ENCODE measurements at places on chromosomes 1 and 21.

DNA sequence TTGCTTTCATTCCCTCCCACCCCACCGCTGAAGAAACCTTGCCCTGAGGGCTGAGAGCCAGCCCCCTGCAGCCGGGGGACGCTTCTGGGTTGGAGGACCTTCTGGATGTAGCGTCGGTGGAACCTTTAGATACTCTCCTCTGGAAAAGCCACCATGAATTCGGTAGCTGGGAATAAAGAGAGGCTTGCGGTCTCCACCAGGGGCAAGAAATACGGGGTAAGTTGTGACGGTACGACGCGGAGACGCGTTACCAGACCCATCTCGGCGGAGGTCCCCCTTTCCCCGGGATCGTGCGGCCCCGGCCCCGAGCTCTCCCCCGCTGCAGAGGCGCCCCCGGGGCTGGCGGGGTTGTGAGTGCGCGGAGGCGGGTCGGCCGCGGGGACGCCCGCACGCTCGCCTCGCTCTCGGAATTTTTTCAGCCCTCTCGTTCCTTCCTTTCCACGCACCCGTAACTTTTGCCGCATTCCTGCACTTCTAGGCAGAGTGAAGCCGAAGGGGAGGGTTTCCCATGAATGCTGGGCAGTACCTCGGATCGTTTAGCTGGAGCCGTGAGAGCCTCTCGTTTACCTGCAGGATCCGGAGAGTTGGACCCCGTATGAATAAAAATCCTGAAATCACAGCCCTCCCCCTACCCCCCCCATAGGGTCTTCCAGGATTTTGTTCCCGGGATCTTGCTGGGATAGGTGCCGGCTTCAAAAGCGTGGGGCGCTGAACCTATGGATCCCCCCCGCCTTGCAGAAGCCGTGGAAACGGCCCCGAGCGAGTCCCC lies 671 bp downstream of the KIF26B start:
- DNase-seq: no peak

DNA sequence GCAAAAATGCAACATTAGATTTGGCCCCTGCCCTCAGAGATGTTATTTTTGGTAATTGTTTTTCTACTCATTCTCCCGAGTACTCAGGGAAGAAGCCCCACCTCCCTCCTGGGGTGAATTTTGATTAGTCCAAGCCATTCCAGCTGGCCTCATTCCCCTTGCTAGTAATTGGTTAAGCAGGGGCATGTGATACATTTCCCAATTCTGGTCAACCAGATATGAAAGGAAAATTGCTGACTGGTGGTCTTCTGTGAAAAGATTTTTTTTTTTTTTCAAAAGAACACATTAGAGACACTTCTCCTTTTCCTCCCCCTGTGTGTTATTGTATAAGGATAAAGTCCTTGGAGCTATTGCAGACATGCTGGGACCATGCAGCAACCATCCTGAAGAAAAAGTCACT lies 71.1 kb upstream of the AKT3 start:
- DNase-seq: no peak

GRCh38 chr1:231838521-231838920 lies 211.9 kb downstream of the DISC1 start:
- DNase-seq: no peak

GRCh38 chr21:14825514-14825974 lies 239.3 kb downstream of the NRIP1 start:
- no peak for DNase-seq

DNA sequence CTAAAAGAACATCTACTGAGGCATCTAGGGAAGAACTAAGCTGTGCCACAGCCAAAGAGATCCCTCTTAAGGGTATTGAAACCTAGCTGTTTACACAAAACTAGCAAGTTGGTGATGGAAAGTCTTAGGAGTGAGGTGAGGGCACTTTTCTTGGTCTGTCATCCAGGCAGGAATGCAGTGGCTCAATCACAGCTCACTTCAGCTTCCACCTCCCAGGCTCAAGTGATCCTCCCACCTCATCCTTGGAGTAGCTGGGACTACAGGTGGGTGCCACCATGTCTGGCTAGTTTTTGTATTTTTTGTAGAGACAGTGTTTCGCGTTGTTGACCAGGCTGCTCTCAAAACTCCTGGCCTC lies 2.4 kb downstream of the PLEKHO1 start:
- no peak for DNase-seq

DNA sequence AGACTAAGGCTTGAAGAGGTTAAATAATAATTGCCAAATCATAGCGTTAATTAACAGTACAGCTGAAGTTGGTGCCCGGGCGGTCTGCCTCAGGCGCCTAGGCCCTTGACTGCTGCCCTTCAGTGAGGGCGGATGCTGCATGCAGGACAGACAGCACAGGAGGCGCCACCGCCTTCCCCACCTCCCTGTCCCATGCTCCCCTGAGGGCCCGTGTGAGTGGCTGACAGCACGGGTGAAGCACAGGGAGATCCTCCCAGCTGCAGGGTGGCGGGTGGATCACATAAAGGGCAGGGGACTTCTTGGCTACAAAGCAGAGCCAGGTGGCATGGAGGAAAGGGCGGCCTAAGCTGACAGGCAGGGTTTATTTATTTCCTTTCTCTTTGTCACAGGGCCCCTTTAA lies 49.1 kb downstream of the DDX20 start:
- no peak for DNase-seq

GRCh38 chr1:115012006-115012405 lies 17.6 kb upstream of the TSHB start:
- DNase-seq: no peak

GRCh38 chr1:30312226-30312625 lies 411.2 kb downstream of the MATN1 start:
- no peak for DNase-seq

DNA sequence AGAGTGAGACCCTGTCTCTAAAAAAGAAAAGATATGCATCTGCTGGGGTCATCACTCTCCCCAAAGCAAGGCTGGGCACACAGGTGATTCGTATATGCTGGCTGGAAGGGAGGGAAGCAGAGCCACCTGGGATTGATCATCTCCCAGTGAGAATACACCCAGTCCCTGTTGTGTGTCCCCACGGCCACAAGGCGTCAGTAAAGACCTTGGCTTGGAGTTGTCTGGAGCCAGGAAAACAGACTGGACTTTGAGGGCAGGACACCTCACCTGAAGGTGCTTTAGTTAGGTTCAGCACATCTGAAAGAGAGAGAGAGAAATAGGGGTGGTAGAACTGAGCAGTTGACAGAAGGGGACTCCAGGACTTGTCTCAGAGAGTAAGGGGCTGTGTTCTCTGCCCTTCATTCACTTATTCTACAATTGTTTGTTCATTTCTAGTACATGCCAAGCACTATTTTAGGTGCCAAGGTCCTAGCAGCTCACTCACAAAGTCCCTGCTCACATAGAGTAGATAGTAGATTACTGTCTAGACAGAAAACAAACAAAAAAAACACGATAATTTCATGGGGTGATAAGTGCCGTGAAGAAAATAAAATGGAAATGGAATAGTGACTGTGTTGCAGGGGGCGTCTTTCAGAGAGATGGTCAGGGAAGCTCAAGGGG lies 13.5 kb downstream of the CITED4 start:
- DNase-seq: no peak

- no peak for DNase-seq
These were observed 3.7 kb downstream of the NES start for GRCh38 chr1:156673387-156674121.

GRCh38 chr1:77282187-77282865 lies 507 bp downstream of the AK5 start:
- peak; percentile 50 for DNase-seq

- DNase-seq: no peak
These were observed 9.5 kb downstream of the RER1 start for GRCh38 chr1:2400950-2401649.

GRCh38 chr1:200332716-200333115 lies 77.1 kb downstream of the ZNF281 start:
- DNase-seq: no peak

- no peak for DNase-seq
These were observed 177.1 kb downstream of the GABPA start for GRCh38 chr21:25911730-25912401.

DNA sequence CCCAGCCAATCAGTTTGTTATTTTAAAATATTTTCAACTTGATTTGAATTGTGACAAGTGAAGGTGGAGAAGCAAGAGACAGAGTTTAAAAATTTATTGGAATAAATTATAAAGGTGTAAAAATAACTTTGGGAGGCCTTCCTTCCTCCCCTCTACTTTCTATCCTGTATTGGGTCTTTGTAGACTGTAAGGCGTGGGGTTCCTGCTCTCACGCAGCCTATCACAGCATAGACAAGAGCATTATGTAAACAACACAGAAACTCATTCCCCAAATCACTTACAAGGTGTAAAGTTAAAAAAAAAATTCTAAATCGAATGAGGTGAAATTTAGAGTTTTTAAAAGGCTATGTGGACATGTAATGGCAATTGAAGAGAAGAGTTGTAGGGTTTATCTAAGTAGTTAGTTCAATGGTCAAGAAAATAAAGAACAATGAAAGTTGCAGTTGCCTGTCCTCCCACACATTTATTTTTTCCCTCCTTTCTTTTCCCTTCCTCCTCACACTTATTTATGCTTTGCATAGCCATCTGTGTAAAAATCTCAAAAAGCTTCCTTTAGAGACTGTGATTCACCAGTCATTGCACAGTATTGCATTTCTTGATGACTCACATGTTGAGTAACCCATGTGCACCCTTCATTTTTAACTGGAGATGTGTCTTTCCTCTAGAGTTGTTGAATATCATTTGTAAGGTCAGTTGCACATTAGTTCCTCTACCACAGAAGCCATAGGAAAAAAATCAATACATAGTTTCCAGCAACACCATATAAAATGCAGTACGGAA lies 242.2 kb downstream of the PTPRC start:
- DNase-seq: no peak

GRCh38 chr1:169250795-169251194 lies 116.8 kb downstream of the NME7 start:
- DNase-seq: no peak

- no peak for DNase-seq
These were observed 114.9 kb downstream of the SEC16B start for GRCh38 chr1:177854951-177855350.

DNA sequence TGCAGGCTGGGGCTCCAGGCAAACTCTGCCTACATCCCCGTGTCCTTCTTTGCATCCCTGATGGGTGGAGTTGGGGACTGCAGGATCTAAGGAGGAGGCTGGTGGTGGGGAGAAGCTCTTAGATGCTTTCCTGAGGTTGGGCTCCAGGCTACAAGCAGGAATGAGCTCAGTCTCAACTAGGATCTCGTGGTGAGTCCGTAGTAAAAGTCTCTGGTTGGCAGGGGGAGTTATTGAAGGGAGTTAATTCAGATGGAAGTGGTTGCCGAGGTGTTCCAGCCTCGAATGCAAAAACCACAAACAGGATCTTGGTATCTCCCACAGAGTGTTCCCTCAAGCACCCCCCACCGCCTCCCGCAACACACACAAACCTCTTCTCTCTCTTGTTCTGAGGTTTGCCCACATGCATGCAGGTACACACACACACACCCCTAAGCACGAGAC lies 35.0 kb downstream of the TMCC2 start:
- no peak for DNase-seq

- peak; percentile 62 for DNase-seq
These were observed 8.3 kb upstream of the RUNX1 start for GRCh38 chr21:35057428-35057827.

GRCh38 chr1:3122311-3122710 lies 53.3 kb downstream of the PRDM16 start:
- DNase-seq: no peak

- no peak for DNase-seq
These were observed 4.4 kb upstream of the TNFRSF25 start for GRCh38 chr1:6470132-6471085.

DNA sequence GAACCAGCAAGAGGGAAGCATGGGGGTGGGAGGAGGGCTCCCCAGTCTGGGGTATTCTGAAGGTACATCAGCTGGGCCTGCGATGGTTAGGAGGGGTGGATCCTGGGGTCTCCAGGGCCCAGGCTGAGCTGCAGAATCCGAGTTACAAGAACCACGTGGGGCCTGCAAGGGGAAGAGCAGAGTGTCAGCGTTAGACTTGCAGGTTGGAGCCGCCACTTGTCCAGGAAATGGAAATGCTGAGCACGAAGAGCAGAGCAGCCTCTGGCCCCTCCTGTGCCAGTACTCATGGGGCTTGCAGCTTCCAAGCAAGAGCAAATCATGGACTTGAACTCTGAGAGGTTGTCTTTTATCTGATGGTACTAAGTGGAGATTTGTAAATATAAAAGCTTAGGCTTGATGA lies 47.5 kb upstream of the COL6A1 start:
- no peak for DNase-seq

GRCh38 chr1:113980110-113980509 lies 836 bp downstream of the OLFML3 start:
- no peak for DNase-seq

DNA sequence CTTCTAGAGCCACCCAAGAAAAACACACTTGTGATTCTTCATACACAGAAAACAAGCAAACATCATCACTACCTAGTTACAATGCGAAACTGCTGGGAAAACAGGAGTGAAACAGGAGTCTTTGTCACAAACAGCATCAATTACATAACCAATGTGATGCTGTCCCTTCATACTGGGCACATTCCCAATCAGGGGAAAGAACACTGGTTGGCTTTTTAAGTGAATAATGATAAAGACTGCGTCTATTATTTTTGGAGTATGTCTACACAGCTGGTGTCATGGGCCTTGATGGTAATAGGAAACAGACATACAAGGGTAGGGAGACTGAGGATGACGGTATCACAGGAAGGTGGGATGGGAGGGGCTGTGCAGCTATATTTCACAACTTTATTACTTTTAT lies 43.3 kb downstream of the SIPA1L2 start:
- no peak for DNase-seq

DNA sequence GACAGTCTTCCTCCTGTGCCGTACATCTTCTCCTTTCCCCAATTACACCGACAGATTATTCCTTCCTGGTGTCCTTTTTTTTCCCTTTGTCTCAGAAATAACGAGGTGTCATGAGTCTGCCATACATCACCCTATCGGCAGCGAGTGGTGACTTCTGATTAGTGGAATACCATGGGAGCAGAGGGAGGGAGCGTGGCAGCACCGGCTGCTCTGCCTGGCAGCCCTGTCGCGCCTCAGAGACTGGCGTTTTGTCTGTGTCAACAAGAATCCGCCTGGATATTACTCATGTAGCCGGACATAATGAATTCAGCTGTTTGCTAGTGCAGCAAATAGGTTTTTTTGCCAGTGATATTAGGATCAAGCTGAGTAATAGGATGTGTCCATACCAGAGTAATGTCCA lies 51.8 kb downstream of the UTP25 start:
- no peak for DNase-seq

DNA sequence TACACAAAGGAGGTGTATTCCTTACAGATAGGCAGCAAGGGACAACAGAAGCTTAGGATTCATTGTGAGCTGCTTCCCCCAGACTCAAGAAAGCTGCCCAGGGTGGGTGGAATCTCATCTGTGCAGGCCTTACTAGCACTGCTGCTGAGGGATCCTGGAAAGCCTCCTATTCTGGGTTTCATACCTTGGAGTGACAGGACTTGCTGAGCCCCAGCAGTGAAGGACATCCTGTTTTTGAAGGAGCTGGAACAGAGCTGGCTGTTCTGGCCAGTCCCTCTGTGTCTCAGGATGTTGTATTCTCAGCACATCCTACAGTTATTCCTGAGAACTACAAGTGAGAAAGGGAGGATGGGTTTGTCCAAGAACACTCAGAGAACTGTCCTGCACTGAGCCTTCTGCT lies 486.3 kb downstream of the PTPRU start:
- DNase-seq: no peak

GRCh38 chr1:8094481-8095241 lies 68.6 kb upstream of the ERRFI1 start:
- no peak for DNase-seq

- DNase-seq: no peak
These were observed 37.6 kb downstream of the FCRL2 start for GRCh38 chr1:157739229-157739901.

GRCh38 chr1:61442544-61442943 lies 282.4 kb downstream of the TM2D1 start:
- no peak for DNase-seq

GRCh38 chr1:1324084-1324523 lies 356 bp downstream of the INTS11 start:
- no peak for DNase-seq

Measured in stimulated activated effector memory CD8-positive, alpha-beta T cell treated with anti-CD3 and anti-CD28 coated beads, Interleukin-12 subunit alpha, Interleukin-12 subunit beta, amount 100 ng/mL, for 72 hours (primary cell).